ENCODE measurements at places on chromosomes 16 and 17.
A peak's percentile ranks its signal among the peaks of the same experiment; 100 is the strongest.

DNA sequence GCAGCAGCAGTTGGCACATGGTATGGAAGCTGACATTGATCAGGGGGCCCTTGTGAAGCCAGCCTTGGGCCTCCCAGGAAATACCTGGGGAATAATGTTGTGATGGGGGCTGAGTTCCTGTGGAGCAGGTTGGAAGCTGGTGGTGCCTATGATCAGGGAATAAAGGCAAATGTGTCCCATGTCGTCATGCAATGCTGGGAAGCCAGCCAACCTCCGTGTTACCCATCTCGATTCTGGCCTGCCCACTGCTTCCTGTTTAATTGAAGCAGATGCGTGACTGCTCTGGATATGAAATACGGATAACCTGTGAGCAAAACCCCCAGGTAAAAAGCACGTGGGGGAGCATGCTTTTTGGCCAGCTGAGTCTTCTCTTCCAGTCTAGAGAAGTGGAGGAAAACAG, 580.4 kb upstream of the HSBP1 start:
- no peak for DNase-seq

- no peak for DNase-seq
These were observed 117.5 kb downstream of the ZFHX3 start for GRCh38 chr16:72930396-72930795.

DNA sequence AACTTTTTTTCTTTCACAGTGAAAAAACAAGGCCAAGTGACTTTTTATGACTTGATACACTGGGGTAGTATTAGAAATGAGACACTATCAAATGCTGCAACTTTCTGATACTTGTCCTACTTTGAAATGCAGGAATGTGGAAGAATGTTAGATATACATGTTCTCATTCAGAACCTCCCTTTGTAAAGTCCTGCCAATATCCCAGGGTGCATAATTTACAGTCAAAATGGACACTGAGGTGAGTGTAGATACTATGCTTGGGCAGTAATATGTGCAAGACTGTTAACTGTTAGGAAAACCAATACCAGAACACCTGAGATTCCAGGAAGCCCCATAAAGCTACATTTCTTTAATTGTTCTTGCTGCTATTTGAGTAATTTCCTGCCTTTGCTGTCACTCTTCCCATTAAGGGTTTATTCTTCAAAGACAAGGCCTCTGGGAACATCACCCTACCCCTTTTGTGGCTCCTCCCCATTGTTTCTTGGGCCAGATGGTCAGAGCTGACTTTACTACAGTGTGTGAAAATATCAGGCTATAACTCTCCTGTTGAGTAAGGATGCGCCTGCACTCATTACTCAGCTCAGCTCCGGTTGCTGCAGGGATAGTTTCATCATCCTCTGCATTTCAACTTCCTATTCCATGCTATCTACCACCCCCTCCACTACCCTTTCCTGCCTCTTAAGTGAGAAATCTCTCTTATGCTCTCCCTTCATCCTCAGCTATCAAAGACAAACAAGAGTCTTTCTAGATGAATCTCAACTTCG, 48.7 kb downstream of the TMEM100 start:
- DNase-seq, result no peak

GRCh38 chr16:85829171-85829719, 29.8 kb downstream of the COX4I1 start:
- DNase-seq, result no peak

GRCh38 chr17:63675231-63675606, 24.7 kb downstream of the LIMD2 start:
- no peak for DNase-seq

DNA sequence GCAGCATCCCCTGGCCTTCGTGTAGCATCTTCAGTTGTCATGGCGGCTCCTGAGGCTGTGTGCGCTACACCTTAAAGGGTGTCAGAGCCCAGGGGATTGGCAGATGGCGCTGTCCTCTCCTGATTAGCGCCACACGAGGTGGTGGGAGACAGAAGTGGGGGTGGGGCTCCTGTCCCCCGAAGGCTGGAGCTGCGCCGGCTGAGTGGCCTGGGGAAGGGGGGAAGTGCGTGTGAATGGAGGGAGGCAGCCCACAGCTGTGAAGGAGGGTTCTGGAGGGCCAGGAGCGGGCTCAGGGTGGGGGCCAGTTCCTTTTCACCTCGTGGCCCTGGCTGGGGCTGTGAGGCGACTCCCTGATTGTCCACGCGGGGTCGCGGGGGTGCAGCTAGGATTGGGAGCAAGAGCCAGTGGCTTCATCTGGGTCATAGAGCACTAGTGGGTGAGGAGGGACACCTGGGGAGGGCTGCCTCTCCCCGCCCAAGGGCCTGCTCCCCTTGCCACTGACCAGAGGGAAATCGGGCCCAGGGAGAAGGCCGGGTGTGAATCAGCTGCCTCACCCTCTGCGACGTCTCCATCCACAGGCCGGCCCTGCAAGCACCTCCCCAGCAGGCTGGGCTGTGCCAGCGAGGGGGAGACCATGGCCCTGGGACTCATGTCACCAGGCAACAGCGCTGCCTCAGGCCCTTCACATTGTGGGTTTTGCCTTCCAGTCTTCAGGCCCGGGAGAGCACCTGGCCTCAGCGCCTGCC, 14.1 kb downstream of the BAHCC1 start:
- DNase-seq, result no peak

- DNase-seq, result no peak
These were observed 7.8 kb downstream of the CUEDC1 start for GRCh38 chr17:57947369-57947768.

DNA sequence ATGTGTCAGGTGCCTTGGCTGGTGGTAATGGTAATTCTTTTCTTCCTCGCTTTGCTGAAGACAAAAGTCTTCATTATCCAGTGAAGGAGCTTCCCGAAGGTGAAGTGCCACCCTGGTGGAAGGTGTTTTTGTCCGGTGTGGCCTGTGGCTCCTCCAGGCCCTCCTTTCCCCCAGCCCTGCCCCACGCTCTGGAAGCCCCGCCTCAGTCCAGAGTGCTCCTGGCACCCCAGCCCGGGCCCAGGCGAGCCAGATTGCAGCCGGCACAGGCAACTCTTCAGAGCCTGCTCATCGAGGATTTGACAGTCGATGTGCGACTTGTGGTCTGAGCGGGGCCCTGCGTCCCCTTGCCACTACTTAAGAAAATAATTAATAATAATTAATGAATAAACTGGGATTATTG, 93.7 kb downstream of the MGAT5B start:
- no peak for DNase-seq

GRCh38 chr17:44400226-44400847, 10.9 kb upstream of the ITGA2B start:
- DNase-seq, result no peak

GRCh38 chr16:79437764-79438751, 162.5 kb downstream of the MAF start:
- DNase-seq, result peak; percentile 11

DNA sequence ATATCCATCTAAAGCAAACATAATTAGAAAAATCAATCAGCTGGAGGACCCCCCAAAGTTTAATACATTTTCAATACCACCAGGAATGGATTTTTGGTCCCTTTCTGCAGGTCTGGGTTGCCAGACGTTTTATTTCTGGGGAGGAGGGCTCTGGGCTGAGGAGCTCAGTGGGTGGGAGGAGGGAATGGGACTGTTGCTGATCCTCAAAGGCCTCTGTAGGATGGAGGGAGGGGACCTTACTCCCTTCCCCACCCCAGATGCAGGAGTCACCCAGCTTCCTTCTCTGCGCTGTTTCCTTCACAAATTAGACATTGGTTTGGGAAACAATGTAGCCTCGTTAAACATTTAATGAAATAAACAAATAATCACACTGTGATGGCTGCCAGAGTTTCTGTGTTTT, 6.6 kb downstream of the RND2 start:
- DNase-seq, result no peak

DNA sequence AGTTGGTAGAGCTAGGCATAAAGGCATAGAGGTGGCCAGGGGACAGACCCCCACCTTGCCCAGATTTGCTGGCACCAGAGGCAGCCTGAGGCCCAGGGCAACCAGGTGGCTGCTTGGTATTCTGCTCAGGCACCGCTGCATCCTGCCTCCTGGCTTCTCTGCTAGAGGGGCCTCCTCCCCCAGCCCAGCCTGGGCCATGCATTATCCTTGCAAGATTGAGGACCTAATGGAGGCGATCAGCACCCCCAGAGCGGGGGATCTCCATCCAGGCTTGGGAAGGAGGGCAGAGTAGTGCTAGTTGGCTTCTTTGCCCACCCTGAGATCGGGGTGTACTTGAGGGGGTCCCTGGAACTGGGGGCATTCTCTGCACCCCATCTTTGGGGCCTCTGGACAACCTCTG, 23.8 kb downstream of the CDK5RAP3 start:
- no peak for DNase-seq

DNA sequence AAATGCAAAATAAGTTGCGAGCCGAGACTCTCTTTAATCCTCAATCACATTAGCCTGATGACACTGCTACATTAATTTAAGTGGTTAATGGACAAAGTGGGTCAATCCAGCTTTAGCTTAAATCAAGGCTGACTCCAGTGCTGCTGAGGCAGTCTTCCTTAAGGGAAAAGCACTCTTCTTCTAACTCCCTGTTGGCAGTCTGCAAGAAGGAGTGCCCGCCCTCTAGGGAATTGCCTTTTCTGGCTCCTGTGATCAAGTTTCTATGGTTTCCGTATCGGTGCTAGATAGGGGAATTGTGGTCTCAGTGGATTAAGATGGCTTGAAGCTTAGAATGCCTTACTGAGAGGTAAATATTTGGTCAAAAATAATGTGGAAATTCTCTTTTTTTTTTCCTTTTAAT, 41.0 kb downstream of the HS3ST3B1 start:
- no peak for DNase-seq

DNA sequence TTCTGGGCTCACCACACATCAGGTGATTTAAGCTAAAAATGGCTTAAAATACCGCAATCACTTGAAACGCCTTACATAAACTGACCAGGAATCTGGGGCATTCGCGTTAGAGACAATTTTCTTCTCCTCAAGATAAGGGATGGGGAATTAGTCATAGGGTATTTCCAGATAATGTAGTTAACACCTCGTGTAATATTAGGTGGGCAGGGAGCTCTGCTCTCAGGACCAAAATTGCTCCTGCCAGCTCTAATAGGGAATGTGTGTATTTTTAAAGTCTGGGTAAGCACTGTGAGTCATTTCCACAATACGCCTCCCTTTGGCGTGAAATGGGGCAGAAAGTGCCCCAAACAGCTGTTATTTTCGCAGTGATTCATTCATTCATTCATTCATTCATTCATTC, 408.6 kb downstream of the MAF start:
- no peak for DNase-seq

DNA sequence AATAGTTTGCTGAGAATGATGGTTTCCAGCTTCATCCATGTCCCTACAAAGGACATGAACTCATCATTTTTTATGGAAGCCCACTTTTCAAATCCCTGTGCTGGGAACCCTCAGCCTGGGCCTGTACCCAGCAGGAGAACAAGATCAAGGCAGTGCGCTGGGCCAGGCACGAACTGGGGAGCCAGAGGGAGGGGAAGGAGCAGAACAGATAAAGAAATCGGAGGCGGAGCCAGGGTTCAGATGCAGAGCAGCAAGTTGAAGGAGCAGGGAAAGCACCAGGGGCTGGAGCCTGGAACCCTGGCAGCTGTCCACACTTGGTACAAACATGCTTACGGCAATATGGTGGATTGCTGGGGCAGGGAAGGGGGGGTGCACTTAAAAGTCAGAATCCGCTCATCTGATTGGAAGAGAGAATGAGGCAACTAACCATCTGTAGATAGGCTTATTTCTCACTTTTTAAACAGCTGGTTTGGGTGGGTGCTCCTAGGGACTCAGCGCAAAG, 107.5 kb downstream of the NOG start:
- no peak for DNase-seq

- no peak for DNase-seq
These were observed 526 bp upstream of the MFSD6L start for GRCh38 chr17:8799570-8800212.

DNA sequence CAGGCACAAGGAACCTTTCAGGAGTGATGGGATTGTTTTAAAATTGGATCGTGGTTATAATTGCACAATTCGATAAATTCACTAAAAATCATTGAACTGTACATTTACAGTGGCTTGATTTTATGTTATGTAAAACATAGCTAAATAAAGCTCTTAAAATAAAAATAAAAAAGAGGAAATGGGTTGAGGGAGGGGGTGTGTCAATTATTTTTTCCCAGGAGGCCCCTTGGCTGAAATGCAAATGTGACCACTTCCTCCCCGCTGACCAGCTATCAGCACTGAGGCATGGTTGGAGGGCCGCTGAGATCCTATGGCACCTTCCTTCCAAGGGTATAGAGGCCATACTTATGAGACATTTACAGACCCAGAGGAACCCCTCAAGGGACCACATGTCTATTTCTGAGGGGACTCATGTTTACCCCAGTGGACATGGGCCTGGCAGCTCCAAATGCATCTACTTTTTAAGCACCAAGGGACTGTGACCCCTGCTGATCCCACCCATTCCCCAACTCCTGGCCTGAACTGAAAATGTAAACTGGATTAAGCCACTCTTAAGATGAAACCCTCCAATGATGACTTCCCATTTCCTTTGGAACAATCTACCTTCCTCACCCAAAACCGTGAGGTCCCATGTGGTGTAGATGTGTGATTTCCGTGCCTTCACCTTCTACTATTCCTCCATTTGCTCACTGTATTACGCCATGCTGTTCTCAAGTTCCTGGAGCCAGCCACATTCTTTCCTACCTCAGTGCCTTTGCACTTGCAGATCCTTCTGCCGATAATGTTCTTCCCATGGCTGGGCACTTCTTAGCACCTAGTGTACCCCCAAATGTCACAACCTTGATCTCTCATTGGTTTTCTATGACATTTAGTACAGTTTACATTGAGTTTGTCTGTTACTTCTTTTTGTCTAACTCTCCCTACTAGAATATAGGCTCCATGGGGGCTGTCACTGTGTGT, 2.8 kb upstream of the IL21R start:
- DNase-seq, result no peak

GRCh38 chr16:86707171-86707570, 128.8 kb downstream of the FOXL1 start:
- DNase-seq, result no peak

DNA sequence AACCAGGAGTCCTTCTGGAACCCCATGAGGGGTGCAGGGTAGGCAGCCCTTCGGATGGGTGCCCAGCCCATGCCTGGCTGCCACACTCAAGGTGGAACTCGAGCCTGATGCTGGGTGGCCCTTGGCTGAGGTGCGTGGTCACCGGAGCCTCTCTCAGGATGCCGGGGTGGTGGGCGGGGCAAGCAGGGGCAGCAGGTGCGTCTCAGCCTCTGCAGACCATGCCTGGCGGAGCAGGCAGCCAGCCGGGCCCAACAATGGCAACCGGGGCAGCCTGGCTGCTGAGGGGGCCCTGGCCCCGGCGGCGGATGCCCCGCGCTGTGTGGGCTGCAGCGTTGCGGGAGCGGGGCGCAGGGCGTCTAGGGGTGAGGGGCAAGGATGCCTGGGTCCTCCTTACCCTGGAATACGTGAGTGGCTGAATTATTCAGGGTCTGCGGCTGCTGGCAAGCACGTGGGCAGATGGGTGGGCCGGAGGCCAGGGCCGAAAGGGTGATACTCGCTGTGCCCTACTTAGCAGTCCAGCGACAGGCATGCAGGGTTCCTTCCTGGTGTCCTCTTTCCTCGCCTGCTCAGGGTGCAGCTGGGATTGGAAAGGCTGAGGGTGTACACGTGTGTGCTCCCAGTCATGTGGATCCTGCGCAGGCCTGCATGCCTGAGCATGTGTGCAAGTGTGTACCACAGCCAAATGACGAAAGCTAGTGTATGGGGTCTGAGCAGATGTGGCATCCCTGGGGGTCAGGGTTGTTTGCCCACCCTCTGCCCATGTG, 14.6 kb downstream of the MYO15A start:
- DNase-seq, result no peak

- DNase-seq, result no peak
These were observed 5.2 kb downstream of the FLCN start for GRCh38 chr17:17231621-17232302.

- DNase-seq, result no peak
These were observed 65.2 kb downstream of the ABCC1 start for GRCh38 chr16:16014329-16015224.

GRCh38 chr16:12951392-12951791, 50.0 kb downstream of the SHISA9 start:
- no peak for DNase-seq
